Hair follicle dermal papilla cell (primary cell): ENCODE measurements at places on chromosomes 3 and 15. TPM values are rescaled to one million over a fixed set of nuclear protein-coding genes. Genes with fewer than 3 reads are reported as not detected.

CPA3 gene
- total RNA-seq, result 1.5 and 3.0 TPM in 2 replicates

EIF2A gene
- 144 and 153 TPM in 2 replicates for total RNA-seq

XXYLT1 gene
- 27.2 and 28.1 TPM in 2 replicates for total RNA-seq

ALS2CL gene
- 4.1 and 7.1 TPM in 2 replicates for total RNA-seq

AGTR1 gene
- 37.2 and 42.3 TPM in 2 replicates for total RNA-seq

DHX36 gene
- 23.6 and 39.6 TPM in 2 replicates for total RNA-seq
